ENCODE measurements at places on chromosomes 7 and 10.
A peak's percentile ranks its signal among the peaks of the same experiment; 100 is the strongest.

DNA sequence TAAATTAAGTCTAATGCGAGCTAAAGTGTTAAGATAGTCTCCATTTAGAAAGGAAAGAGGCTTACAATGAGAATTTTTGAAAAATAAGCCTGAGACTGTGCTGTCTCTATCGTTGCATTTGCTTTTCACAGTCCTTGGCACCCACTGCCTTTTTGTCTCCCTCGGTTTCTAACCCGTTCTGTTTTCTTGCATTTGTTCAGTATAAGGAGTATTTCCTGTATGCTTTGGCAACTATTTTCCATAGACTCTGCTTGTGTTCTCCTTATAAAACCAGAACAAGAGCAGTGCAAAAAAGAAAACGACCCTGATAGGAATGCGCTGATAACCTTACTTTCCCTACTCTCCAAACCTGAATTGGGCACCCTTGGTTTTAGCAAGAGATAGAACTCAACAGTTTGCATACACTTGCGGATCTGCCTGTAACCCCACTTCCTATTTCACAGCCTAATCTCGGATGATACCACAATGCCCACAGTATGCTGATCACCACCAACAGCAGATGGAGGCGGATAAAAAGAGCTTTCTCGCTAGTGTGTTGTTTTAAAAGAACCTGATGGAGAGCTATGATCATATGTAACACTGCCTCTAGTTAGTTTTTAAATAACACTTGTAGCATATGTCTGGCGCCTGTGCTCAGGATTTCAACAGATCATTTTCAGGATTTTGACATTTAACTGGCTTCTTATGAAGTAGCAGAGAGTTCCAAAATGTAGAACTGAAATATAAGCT, 1.6 kb upstream of the ARHGAP12 start:
- no peak for DNase-seq
- H3K27ac ChIP-seq: peak overlapping the region; percentile 91
- H3K36me3 ChIP-seq: no peaks in the 10 kb centered on the region
- peaks cover 32% of the 10 kb centered on the region for H3K4me1 ChIP-seq
- no peaks in the 10 kb centered on the region for H3K27me3 ChIP-seq

GRCh38 chr10:121032460-121032859, 181.3 kb downstream of the WDR11 start:
- no peak for DNase-seq
- H3K36me3 ChIP-seq: no peaks in the 10 kb centered on the region
- no peak overlapping the region for H3K4me3 ChIP-seq
- H3K27me3 ChIP-seq: no peaks in the 10 kb centered on the region

DNA sequence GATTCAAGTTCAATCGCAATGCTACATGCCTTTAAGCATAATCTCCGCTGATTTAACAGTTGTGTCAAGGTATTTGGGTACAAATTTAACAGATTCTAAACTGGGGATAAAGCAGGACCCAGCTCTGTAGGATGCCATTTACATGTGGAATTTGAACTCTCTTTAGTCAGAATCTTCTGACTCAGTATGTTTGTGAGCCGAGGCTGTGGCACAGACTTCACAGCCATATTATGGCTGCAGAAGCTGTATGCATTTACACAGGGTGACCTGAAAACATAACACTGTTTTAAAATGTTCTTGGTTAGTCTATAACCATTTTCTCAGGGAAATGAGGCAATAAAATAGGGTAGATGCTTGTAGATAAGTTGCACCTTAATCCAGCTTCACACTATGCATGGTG, 8.7 kb downstream of the PDLIM1 start:
- H3K4me1 ChIP-seq: peaks cover 55% of the 10 kb centered on the region
- no peak overlapping the region for H3K4me3 ChIP-seq
- DNase-seq: no peak
- H3K27ac ChIP-seq: no peak overlapping the region

- no peak for DNase-seq
- H3K4me3 ChIP-seq: no peak overlapping the region
- no peak overlapping the region for H3K27ac ChIP-seq
- peaks cover 7% of the 10 kb centered on the region for H3K4me1 ChIP-seq
- H3K36me3 ChIP-seq: no peaks in the 10 kb centered on the region
- no peaks in the 10 kb centered on the region for H3K27me3 ChIP-seq
Observed at GRCh38 chr10:132470410-132471124, 67.0 kb upstream of the INPP5A start.
